Muscle of arm (tissue), 14 donors: ENCODE measurements at places on chromosomes 12 and 14. TPM values are rescaled to one million over a fixed set of nuclear protein-coding genes. Genes with fewer than 3 reads are reported as not detected.

- no peak for DNase-seq
Observed at GRCh38 chr12:71799106-71799505, 40.5 kb upstream of the TBC1D15 start.

GRCh38 chr12:39275846-39276245 lies 167.1 kb downstream of the KIF21A start:
- DNase-seq = no peak

The LRRIQ1 gene
- polyA plus RNA-seq = 1.9 TPM

- DNase-seq = no peak
Observed at GRCh38 chr12:14714437-14714836, 18.0 kb upstream of the GUCY2C start.

DNA sequence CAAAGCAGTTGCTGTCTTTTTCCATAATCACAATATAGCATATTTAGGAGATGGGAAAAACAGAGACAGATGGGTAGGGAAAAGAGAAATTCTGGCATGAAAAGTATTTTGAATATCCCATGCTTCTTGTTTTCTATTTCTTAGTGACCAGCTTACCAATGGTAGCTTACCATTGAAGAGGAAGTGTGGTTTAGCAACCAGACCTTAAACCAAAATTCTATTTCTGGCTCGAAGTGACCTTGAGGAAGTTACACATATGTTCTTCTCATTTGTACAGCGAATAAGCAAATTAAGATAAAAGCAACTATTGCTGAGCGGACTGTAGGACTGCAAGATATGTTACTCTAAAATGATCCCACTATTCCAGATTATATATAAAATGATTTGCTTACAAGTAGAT lies 82.9 kb downstream of the FGD4 start:
- peak; percentile 37 for DNase-seq

The STXBP6 gene
- polyA plus RNA-seq = 18.0 TPM

The RGS6 gene
- polyA plus RNA-seq = 6.2 TPM

- DNase-seq = no peak
Observed at GRCh38 chr12:80374615-80375014, 69.4 kb upstream of the PTPRQ start.

DNA sequence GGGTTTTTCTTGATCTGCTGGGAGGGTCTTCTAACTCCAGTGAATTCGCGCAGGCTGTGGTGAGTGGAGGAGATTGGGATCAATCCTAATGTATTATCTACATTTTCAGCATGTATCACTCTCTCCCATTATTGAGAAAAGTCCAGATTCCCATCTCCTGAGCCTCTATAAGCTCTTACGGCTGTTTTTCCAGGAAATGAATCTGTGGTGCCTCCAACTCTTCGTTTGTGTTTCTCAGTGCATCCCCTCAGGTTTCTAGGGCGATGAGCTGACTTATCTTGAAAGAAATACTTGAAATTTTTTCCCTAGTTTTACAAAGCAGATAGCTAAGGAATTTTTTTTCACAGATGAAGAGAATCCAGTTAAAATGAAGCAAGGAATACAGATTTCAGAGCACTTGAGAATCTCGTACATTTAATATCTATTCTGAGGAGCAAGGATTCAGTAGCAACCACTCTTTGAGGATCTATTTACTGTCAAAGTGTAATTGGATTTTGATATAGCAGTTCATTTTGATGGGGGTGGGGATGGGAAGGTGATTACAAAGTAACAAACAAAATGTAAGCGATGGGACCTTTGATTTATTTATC lies 138.7 kb downstream of the BRMS1L start:
- DNase-seq = no peak
